Mesothelial cell of epicardium (in vitro differentiated cells): ENCODE measurements at places on chromosomes 5 and 9. TPM values are rescaled to one million over a fixed set of nuclear protein-coding genes. Genes with fewer than 3 reads are reported as not detected.

GRCh38 chr5:72205431-72206009, 98.2 kb downstream of the MAP1B start:
- DNase-seq = no peak
- no peaks in the 10 kb centered on the region for H3K27me3 ChIP-seq
- peaks cover 6% of the 10 kb centered on the region for H3K4me1 ChIP-seq
- H3K27ac ChIP-seq = no peak overlapping the region

DNA sequence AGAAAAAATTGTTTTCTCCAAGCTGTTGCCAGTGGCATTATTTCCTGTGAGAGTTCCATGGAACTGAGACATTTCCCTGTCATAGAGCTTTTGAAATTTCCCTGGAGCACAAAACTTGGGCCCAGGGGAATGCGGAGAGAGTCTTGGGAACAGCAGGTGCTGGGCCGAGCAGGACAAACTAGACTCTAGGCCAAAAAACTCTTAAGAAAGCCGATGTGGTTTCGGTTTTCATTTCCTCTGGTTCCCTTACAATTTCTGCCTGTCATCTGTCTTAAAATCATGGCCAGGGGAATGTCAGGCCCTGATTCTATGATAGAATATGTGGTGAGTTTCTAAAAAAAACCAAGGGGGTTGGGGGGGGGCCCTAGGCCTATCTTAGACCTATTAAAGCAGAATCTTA, 4.6 kb downstream of the SLC35A4 start:
- no peak overlapping the region for H3K27ac ChIP-seq
- DNase-seq = no peak
- no peaks in the 10 kb centered on the region for H3K27me3 ChIP-seq
- peaks cover 11% of the 10 kb centered on the region for H3K4me1 ChIP-seq
- peaks cover 16% of the 10 kb centered on the region for H3K36me3 ChIP-seq
- H3K4me3 ChIP-seq = no peak overlapping the region

- no peak for DNase-seq
Measured at GRCh38 chr5:54357408-54358058, 47.2 kb upstream of the ARL15 start.

GRCh38 chr9:129495620-129496472, 125.1 kb downstream of the C9orf50 start:
- peaks cover 1% of the 10 kb centered on the region for H3K36me3 ChIP-seq
- H3K27me3 ChIP-seq = no peaks in the 10 kb centered on the region
- H3K4me1 ChIP-seq = peaks cover 80% of the 10 kb centered on the region
- H3K27ac ChIP-seq = peak overlapping the region; percentile 99

DNA sequence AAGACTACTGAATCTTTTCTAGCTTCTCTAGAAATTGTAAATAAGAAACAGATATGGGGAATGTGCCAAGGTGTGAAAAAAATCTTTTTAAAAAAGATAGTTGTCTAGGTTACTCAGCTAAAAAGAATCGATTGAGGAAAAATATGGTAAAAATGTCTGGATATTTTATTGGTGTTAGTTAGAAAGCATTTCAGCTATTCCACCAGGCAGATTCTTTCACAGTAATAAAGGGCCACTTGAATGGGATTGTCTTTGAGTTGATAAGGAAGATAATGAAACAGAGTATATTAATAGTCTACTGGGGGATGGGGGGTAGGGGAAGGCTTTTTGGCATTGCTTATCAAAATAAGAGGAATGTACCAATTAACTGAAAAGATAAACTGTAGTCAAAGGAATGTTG, 51.9 kb downstream of the SLIT3 start:
- H3K4me3 ChIP-seq = no peak overlapping the region
- H3K27me3 ChIP-seq = peaks cover 9% of the 10 kb centered on the region
- no peak for DNase-seq
- peaks cover 8% of the 10 kb centered on the region for H3K36me3 ChIP-seq
- peaks cover 40% of the 10 kb centered on the region for H3K4me1 ChIP-seq
- peak overlapping the region; percentile 72 for H3K27ac ChIP-seq

DNA sequence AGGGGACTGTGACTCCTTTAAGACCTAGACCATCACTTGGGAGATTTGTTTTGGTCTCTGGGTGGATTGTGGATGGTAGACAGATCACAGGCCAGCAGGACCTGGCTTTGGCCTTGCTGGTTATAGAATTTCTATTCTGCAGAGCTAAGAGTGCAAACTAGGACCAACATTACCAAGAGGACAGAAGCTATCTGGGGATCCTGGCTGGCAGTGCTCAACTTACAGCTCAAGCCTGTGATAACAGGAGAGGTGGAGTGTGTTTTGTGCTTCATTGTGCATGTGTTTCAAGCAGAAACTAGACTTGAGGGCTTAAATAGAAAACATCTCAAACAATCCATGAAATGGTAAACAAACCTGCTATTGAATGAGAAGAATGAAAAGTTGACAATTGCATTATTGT, 106.7 kb downstream of the ZNF462 start:
- H3K4me1 ChIP-seq = peaks cover 18% of the 10 kb centered on the region
- H3K27me3 ChIP-seq = no peaks in the 10 kb centered on the region
- peak overlapping the region; percentile 61 for H3K27ac ChIP-seq
- H3K36me3 ChIP-seq = peaks cover 32% of the 10 kb centered on the region
- H3K4me3 ChIP-seq = no peak overlapping the region

DNA sequence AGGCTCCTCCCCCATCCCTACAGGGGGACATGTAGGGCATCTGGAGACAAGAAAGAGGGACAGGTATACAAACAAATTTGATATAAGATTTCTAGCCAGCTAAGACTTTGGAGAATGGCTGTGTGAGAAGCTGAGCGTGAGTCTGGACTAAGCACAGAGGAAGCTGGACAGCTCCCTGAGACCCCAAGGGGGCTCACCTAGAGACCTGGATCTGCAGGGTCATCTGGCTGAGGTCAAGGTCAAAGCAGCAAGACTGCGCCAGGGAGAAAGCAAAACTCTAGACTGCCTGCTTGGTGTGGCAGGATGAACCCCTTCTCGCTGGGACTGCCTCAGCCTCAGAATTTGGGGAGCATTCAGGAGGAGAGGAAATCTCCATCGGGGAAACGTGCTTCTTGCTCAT, 8.0 kb upstream of the GSN start:
- H3K36me3 ChIP-seq = no peaks in the 10 kb centered on the region
- no peak overlapping the region for H3K27ac ChIP-seq
- H3K4me1 ChIP-seq = peaks cover 9% of the 10 kb centered on the region
- DNase-seq = no peak

- no peak overlapping the region for H3K4me3 ChIP-seq
- no peak overlapping the region for H3K27ac ChIP-seq
- H3K36me3 ChIP-seq = no peaks in the 10 kb centered on the region
- no peak for DNase-seq
Measured at GRCh38 chr5:177606071-177607051, 6.4 kb downstream of the B4GALT7 start.

DNA sequence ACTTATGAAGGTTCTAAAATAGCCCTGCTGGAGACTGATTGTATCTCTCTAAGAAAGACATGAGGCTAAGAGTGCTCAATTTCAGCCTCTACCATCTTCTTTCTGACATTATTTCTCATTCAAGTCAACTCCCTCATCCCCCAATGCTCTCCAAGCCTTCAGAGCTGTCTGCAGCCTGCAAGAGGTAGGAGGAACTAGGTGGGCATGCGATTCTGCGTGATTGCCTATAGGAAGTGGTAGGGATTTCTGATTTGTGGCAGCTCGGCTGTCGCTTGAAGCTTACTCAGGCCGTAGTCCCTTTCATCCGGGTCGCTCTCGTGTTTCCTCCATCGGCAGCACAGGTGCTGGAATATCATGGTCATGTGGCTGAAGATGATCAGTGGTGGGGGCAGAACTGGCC, 138.1 kb upstream of the KLF9 start:
- H3K27me3 ChIP-seq = no peaks in the 10 kb centered on the region
- no peak overlapping the region for H3K27ac ChIP-seq
- no peaks in the 10 kb centered on the region for H3K36me3 ChIP-seq
- H3K4me1 ChIP-seq = peaks cover 10% of the 10 kb centered on the region

Gene GABRA6
- not detected in 3 replicates for total RNA-seq

Gene PURA
- total RNA-seq = 8.1 to 8.5 TPM (median 8.3 TPM) in 3 replicates

Gene HRCT1
- total RNA-seq = 0.72 to 1.2 TPM (median 1.0 TPM) in 3 replicates

Gene C9orf152
- not detected in 3 replicates for total RNA-seq

Gene SLC6A7
- not detected in 3 replicates for total RNA-seq

Gene SPINK6
- total RNA-seq = not detected in 3 replicates

Gene DMRTA1
- 1.5 to 1.6 TPM (median 1.6 TPM) in 3 replicates for total RNA-seq

Gene POU5F2
- total RNA-seq = 1.7 to 1.9 TPM (median 1.7 TPM) in 3 replicates
